ENCODE measurements at places on chromosomes 3 and 15.

DNA sequence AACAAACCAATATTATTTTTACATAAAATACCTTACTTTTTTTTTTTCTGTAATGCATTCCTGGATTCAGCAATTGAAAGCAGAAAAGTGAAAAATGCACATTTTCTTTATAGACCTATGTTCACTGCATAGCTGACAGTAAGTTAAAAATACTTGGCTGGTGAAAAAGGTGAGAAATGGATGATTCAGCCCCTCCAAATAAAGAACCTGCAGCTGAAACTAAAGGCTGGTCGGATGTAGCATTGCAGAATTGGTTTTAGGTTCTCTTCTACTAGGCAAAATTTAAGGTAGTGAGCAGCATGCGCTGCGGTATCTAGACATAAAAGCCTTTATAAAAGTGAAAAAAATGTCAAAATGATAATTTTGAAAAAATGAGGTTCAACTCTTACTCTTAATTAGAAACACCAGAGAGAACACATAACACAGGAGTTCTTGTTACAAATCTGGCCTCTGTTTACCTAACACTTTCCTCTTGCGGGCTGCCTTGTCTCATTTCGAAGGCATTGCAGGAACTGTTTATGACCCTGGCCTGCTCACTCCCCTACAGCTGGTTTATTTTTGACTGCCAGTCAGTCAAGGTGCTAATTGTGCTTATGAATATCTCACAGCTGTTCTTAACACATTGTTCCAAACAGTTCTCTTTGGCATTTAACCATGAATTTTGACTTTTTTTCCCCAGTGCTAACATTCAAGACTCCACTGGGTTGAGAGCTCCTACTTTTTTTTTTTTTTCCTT is 455.4 kb upstream of the TBL1XR1 start:
- no peak for DNase-seq

DNA sequence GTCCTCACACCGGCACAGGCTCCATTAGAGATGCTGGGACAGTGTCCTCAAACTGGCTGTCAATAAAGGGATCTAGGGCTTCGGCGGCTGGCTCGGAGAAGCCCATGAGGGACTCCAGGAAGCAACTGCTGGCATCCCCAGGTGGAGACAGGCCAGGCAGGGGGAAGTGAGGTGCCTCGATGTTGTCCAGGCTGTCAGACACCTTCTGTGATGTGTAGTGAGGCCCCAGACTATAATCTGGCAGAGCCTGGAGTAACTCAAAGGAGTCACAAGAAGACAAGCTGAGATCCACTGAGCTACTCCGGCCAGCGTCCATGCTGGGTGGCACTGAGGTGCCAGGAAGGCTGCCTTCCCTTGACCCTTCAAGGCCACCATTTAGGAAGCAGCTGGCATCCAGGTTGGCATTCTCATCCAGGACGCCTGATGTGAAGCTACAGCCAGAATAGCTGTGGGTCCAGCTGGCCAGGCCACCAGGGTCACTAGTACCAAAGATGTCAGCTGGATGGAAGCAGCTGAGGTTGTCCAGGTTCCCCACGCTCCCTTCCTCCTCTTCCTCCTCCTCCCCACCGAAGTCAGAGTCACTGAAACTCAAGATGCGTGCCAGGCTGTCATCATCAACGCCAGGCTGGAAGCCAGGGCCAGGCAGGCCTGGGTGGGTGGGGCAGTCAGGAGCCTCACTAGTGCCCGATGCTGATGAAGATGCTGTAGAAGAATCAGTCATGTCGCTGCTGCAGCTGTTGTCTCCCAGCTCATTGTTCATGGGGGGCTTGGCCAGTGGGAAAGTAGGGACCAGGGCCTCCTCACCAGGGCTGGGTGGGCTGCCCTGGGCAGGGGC is 10.1 kb downstream of the CSRNP1 start:
- no peak for DNase-seq

GRCh38 chr3:129695230-129695629 is 88.8 kb upstream of the PLXND1 start:
- no peak for DNase-seq

DNA sequence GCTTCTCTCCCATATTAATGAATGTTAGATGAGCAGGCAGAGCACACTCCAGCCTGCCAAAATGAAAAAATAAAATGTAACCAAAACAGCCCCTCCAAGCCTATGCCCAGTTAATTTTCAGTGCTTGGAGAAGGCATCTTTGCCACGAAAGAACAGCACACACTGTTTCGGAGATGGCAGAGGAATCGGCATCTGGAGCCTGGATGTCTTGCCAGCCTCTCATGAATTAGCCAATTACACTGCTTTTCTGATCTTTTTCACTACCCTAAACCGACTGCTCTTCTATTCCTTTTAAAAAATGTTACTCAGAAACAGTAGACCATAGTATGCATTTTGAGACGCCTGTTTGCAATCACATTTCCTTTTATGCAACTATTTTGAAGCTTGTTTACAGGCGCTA is 249.6 kb downstream of the TLE3 start:
- no peak for DNase-seq

GRCh38 chr3:57078635-57079473 is 18.4 kb downstream of the SPATA12 start:
- DNase-seq: no peak

DNA sequence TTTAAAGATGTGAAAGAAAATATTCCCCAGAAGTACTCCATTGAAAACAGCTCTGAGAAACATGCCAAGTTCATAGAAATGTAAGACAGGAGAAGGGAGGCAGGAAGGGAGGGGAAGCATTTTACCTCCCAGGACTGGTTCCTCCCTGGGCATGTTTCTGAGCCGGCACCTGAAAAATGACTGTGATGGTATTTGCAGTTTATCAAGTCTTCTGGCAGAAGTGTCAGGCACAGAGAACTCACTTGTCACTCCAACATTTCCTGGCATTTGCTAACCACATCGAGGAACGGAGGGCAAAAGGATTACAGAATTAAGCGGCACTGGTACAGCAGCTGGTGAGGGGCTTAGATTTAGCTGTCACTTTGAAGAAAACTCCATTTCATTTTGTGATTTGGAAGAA is 1054.0 kb downstream of the TUSC7 start:
- no peak for DNase-seq

DNA sequence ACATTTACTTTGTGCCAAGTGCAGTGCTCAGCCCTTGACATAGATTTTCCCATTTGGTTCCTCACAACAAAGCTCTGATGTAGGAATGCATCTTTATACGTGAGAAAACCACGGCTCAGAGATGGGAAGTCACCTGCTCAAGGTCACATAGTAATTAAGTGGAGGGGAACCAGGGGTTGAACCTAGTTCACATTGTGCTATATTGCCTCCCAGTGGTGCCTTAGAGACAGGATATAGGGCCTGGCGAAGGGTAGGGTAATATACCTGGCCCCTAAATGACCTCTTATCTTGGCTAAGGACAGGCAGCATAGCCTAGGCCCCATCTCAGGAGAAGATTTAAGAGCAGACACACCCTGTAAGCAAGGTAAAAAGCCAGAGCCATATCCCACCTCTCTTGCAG is 71.5 kb downstream of the FOXP1 start:
- DNase-seq: no peak

DNA sequence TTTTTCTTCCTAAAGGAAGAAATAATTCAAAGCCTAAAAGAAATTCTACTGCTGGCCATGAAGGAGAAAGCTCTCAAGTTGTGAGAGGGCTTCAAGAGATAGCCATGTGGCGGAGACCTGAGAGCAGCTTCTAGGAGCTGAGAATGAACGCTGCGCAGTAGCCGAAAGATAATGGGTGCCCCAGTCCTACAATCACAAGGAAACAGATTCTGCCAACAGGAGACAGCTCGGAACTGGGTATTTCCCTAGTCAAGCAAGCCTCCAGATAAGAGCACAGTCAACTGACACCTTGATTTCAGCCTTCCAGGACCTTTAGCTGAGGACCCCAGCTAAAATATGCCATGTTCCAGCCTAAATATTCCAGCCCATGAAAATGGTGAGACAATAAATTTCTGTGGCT is 824.1 kb downstream of the FHIT start:
- DNase-seq: no peak

- DNase-seq: no peak
Measured at GRCh38 chr3:34783876-34784275, 855.4 kb upstream of the ARPP21 start.

DNA sequence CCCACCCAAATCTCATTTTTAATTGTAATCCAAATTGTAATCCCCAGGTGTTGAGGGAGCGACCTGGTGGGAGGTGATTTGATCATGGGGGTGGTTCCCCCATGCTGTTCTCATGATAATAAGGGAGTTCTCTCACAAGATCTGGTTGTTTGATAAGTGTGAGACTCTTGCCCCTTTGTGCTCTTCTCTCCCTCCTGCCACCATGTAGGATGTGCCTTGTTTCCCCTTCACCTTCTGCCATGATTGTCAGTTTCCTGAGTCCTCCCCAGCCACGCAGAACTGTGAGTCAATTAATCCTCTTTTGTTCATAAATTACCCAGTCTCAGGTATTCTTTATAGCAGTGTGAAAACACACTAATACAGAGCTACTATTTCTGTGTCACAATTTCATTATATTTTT is 88.7 kb downstream of the NCEH1 start:
- no peak for DNase-seq

- no peak for DNase-seq
Measured at GRCh38 chr3:34394978-34395748, 596.7 kb downstream of the PDCD6IP start.

- DNase-seq: no peak
Measured at GRCh38 chr3:74331711-74332110, 282.7 kb downstream of the CNTN3 start.

- DNase-seq: no peak
Measured at GRCh38 chr3:13171704-13172643, 98.7 kb upstream of the IQSEC1 start.

DNA sequence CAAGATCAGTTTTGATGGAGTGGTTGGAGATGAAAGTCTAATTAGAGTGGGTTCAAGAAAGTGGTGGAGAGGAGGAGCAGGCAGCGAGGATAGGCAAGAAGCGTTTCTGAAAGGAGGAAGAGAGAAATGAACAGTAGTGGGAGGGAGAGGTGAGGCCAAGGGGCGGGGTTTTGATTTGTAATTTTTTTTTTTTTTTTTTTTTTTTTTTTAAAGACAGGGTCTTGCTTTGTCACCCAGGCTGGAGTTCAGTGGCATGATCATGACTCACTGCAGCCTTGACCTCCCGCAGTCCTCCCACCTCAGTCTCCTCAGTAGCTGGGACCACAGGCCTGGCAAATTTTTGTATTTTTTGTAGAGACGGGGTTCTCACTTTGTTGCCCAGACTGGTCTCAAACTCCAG is 36.6 kb downstream of the MRAS start:
- no peak for DNase-seq

- DNase-seq: no peak
Measured at GRCh38 chr15:27214961-27215360, 244.0 kb downstream of the GABRG3 start.

DNA sequence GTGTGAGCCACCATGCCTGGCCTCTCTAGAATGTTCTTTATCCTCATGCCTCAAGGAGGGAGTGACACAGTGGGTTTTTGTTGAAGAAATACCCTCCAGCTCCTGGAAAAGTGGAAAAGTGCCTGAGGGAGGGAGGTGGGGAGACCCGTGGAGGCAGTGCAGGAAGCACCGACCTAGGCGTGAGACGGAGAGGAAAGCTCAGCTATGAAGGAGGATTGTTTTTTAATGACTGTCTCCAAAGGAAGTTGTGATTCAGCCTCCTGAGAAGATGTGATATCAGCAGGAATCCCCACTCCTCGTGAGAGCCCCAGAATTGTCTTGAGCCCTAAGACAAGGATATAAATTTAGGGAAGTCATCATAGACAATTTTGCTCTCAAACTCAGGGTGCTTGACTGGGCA is 21.7 kb downstream of the RPLP1 start:
- DNase-seq: no peak

GRCh38 chr3:196931828-196932587 is 10.3 kb downstream of the NCBP2 start:
- no peak for DNase-seq

- no peak for DNase-seq
Measured at GRCh38 chr3:175476489-175476888, 617.4 kb downstream of the NAALADL2 start.

- no peak for DNase-seq
Measured at GRCh38 chr3:5784690-5785089, 597.2 kb downstream of the EDEM1 start.

GRCh38 chr3:73884361-73884760 is 259.6 kb upstream of the PDZRN3 start:
- no peak for DNase-seq

DNA sequence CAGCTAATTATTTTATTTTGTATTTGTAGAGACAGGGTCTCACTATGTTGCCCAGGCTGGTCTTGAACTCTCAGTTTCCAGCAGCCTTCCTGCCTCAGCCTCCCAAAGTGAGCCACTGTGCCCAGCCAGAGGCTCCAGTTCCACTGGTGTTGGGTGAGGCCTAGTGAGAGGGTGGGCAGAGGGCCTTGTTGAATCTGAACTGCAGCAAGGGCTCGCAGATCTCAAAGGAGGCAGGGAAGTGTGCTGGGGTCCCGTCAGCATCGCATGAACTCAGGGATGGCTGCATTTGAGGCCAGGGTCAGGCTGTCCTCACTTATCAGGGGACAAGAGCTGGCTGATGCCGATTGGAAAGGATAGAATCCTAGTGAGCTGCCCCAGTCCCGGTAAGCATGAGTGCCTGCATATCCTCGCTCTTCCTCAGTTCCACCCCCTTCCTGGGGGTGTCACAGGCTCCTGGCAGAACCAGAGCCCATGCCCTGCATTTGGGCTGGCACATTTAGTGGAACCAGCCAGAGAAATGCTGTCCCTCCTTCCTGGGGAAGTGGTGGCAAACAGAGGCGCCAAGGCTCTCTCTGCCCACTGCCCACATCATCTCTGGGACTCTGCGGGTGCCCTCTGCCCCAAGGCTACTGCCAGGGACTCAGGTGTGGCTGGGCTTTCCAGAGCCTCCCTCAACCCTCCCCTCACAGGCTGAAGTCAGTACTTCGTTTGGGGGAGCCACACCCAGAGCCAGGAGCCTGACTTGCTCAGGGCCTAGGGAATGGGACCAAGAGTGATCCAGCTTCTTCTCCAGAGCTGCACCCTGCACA is 24.1 kb downstream of the ALS2CL start:
- DNase-seq: no peak

DNA sequence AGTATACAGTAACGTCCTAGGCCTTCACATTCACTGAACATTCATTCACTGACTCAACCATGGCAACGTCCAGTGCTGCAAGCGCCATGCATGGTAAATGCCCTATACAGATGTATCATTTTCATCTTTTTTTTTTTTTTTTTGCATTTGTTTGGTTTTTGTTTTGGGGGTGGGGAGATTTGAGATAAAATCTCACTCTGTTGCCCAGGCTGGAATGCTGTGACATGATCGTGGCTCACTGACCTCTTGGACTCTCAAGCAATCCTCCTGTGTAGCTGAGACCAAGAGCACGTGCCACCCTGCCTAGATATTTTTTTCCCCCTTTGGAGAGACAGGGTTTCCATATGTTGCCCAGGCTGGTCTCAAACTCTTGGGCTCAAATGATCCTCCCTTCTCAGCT is 37.4 kb downstream of the SUSD5 start:
- DNase-seq: no peak

DNA sequence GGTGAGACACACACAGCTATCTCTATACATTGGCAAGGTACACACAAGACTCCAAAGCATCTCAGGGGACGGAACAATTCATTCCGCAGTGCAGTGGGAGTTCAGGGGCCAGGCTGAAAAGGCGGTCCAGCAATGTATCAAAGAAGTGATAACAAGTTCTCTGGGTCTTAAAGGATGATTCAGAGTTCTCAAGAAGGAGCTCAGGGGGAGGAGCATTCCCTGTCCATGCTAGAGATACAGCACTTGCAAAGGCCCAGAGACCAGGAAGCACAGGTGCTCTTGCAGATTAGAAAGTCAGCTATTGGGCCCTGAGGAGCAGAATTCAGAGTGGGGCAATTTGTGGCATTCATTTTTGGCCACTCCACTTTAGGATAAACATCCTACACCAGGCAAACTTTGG is 34.9 kb downstream of the MECOM start:
- no peak for DNase-seq

- no peak for DNase-seq
Measured at GRCh38 chr3:161552984-161553560, 56.5 kb downstream of the OTOL1 start.
